Frontal cortex (tissue), 4 donors: ENCODE measurements at places on chromosomes 6 and 20.

DNA sequence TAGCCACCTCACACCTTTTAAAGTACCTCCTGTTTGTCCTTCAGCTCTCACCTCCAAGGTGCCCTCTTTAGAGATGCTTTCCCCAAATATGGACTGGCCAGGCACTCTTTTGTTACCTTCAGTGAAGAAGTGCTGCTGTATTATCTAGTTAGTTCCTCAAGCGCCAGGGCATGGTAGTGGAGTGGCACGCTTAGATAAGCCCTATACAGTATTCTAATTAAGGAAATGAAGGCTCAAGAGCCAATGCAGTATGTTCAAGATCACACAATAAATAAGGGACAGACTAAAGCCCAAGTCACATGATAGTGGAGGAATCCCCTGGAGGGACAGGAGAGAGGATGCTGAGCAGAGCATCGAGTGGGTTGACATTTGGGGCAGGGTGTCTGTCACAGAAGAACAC, 28.5 kb upstream of the GFOD1 start:
- no peak for DNase-seq

- no peak for DNase-seq
These were observed 81.3 kb upstream of the NT5E start for GRCh38 chr6:85368631-85369030.

GRCh38 chr20:17538517-17539170, 7.5 kb upstream of the BFSP1 start:
- no peak for DNase-seq

GRCh38 chr6:118859517-118860064, 34.4 kb upstream of the ASF1A start:
- no peak for DNase-seq

GRCh38 chr20:59829786-59830664, 103.4 kb downstream of the SYCP2 start:
- DNase-seq, result no peak
